ENCODE measurements at places on chromosomes 7 and 10.

GRCh38 chr7:148485618-148486017 lies 104.9 kb upstream of the C7orf33 start:
- peak; percentile 23 for DNase-seq

GRCh38 chr7:21972397-21972784 lies 26.7 kb upstream of the CDCA7L start:
- no peak for DNase-seq

DNA sequence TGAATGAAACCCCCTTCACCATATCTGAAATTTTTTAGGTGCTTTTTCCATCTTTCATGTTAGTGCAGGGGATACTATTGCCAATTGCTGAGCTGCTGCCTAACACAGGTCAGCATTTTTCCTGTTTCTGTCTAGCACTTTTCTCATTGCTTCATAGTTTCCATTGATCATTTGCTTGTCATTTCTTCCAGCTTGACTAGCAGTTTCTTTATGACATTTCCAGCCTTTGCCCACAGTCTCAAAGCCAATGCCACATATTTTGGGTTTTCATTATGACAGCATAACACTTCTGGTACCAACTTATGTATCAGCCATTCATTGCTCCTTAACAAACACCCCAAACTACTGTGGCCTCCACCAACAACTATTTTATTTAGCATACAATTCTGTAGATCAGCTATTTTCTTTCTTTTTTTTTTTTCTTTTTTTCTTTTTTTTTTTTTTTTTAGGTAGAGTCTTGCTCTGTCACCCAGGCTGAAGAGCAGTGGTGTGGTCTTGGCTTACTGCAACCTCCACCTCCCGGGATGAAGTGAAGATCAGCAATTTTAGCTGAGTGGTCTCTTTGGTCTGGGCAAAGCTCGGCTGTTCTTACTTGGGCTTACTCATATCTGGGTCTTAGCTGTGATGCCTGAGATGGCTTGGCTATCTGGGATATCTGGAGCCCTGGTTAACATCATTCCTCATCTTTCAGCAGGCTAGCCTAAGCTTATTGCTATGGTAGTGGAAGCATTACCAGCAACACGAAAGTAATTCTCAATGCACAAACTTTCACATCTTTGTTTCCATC lies 102.3 kb downstream of the EPC1 start:
- DNase-seq = no peak

DNA sequence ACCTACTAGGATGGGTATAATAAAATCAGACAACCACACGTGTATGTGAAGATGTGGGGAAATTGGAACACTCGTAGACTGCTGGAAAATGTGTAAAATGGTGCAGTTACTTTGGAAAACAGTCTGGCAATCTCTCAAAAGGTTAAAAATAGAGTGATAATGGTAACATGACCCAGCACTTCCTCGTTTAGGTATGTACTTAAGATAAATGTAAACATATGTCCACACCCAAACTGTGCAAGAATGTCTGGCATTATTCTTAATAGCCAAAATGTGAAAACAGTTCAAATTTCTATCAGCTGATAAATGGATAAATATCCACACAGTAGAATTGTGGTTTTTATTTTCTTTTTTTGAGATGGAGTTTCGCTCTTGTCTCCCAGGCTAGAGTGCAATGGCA lies 272.8 kb downstream of the ZNF248 start:
- no peak for DNase-seq

GRCh38 chr7:28114056-28114455 lies 66.5 kb downstream of the JAZF1 start:
- no peak for DNase-seq
